ENCODE measurements at places on chromosomes 2 and 18.

DNA sequence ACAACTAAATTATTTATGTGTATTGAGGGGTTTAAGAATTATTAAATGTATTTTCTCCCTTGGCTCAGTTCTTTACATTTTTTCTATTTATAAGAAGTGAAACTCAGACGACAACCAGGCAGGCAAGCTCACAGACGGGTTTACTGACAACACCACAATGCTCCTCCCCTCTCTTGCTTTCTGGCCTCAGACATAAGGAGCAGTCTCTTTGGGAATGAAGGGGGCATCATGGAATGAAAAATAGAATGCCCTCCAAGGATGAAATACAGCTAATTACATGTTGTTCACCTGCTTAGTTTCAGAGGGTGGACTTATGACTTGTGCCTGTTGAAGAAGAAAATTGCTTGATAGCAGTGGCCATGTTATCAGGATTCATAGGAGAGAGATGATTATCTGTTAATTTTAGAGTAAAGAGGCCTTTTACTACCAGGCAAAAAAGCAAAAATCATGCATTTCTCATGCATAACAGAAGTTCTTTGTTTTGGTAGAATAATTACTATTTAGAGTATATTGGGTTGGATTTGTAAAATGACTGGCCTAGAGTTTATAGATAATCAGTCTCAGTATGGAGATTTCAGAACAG is 172.1 kb upstream of the LRRTM1 start:
- no peak for DNase-seq

- DNase-seq, result no peak
Measured at GRCh38 chr2:147636238-147636882, 208.5 kb upstream of the ACVR2A start.

GRCh38 chr18:63819786-63820185 is 44.6 kb downstream of the SERPINB7 start:
- DNase-seq, result no peak

DNA sequence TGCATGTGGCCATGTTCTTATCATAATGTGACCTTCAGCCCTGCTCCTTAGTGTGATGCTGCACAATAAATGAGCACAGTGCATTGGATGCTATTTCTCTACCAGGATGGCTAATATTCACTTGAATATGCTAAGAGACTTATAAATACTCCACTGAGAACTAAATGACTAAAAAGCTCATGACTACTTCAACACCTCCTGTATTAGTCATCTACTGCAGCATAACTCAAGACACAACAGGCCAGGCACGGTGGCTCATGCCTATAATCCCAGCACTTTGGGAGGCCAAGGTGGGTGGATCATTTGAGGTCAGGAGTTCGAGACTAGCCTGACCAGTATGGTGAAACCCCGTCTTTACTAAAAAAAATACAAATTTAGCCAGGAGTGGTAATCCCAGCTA is 213.4 kb downstream of the RND3 start:
- no peak for DNase-seq

- DNase-seq, result peak; percentile 34
Measured at GRCh38 chr18:77000527-77000926, 132.1 kb downstream of the MBP start.

Data from stimulated activated CD4-positive, alpha-beta T cell treated with anti-CD3 and anti-CD28 coated beads, Interleukin-12 subunit alpha, Interleukin-12 subunit beta, amount 100 ng/mL, for 48 hours (primary cell).